ENCODE measurements at places on chromosomes 4 and X. TPM values are rescaled to one million over a fixed set of nuclear protein-coding genes. Genes with fewer than 3 reads are reported as not detected.

DNA sequence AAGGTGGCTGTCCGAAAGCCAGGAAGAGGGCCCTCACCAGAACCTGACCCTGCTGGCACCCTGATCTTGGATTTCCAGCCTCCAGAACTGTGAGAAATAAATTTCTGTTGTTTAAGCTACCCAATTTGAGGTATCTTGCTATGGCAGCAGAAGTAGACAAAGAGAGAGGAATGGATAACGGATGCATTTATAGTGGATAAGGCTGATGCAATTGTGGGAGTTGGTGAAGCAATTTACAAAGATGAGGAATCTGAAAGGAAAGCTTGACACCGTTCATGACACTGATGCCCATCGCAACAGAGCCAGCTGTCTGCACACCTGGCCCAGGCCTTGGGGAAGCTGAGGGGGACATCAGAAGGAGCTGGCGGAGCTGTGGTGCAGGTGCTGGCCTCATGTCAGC, 35.7 kb upstream of the MSL3 start:
- DNase-seq = no peak

The PAGE2 gene
- polyA plus RNA-seq = not detected

GRCh38 chr4:168183717-168184571, 91.6 kb downstream of the ANXA10 start:
- peak; percentile 12 for DNase-seq

The MAGEA12 gene
- polyA plus RNA-seq = not detected

The TMSB15A gene
- 66.0 TPM for polyA plus RNA-seq

DNA sequence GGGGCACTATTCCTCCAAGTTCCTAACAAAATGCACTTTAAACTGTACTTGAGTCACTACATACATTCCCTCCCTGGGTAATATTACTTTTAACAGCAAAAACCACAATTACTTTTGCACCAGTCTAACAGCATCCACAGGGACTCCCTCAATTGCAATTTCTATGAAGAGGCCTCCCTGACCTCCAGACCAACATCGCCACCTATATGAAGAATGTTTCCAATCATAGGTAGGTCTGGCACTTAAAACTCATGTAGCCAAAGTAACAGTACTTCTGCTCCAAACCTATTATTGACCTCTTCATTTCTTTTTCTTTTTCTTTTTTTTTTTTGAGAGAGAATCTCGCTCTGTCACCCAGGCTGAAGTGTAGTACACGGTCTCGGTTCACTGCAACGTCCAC, 15.6 kb downstream of the NR3C2 start:
- no peak for DNase-seq

The SPANXA2 gene
- polyA plus RNA-seq = not detected

DNA sequence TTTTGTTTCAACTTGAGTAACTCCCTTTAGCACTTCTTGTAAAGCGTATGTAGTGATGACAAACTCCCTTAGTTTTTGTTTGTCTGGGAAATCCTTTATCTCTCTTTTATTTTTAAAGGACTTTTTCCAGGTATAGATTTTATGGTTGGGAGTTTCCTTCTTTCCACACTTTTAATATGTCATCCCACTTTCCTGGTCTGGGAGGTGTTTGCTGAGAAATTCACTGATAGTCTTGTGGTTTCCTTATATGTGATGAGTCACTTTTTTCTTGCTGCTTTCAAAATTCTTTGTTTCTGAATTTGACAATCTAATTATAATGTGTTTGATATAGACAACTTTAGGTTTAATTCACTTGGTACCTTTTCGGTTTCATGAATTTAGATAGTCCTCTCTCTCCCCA, 353.9 kb downstream of the GPAT3 start:
- DNase-seq = no peak

DNA sequence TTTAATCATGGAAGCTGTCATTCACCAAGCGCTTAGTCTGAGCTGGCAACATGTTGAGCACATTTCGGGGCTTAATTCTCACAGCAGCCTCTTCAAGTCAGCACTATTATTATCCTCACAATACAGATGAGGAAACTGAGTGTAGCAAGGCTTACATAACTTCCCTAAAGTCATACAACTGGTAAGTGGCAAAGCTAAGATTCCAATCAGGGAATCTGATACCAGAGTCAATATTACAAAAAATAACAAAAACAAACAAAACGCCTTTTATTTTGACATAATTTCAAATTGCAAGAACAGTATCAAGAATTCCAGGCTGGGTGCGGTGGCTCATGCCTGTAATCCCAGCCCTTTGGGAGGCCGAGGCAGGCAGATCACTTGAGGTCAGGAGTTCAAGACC, 120.4 kb upstream of the DUSP21 start:
- no peak for DNase-seq

The SNX25 gene
- 23.6 TPM for polyA plus RNA-seq

DNA sequence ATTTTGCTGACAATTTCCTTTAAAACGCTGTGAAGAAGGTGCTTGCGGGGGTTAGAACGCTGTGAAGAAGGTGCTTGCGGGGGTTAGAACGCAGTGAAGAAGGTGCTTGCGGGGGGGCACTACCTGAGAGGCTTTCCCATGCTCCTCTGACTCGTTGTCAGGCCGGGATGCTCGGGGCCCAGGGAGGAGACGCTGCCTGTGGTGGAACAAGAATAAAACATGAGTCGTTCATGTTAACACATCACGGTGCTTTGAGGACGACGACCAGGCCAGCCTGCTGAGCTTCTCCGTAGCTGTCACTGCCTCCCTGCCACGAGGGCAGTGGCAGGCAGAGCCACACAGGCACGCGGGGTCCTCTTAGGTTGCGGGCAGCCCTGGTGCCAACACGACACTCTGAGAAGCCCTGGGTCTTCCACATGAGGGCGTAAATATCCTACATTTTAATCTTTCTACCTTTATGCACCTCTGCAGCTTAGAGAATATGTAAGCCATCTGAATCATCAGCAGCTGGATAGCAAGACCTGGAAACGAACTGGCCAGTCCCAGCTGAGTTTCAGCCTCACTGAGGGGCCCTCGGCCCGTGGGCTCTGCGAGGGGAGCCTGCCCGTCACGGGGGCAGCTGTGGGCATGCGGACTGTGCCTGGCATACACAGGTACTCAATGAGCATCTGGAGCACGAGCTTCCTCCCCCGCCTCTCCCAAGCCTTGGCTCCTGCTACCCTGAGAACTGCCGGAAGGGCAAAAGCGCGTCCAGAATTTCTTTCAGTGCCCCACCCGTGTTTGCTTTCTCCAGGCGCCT, 47.0 kb downstream of the FGFRL1 start:
- no peak for DNase-seq

The VEGFC gene
- 14.8 TPM for polyA plus RNA-seq

The CCNB3 gene
- 1.2 TPM for polyA plus RNA-seq

The RHOXF1 gene
- polyA plus RNA-seq = 3.5 TPM

DNA sequence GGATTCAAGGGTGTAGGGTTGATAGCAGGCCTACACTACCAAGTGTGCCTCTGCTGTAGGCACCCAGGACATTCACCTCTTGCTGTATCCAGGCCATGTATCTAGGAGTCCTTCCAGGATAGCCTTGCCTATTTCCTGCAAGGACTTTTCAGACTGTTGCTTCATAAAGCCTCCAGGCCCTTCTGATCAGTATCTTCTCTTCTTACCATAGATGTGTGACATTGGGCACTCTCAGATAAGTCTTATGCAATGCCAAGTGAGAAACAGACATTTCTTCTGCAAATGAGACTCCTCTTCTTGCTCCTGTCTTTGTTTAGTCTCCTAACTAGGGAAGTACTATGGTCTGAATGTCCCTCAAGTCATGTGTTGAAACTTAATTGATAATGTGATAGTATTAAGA, 386.8 kb downstream of the ANKRD50 start:
- no peak for DNase-seq

- DNase-seq = no peak
Measured at GRCh38 chr4:26692014-26692726, 108.3 kb downstream of the TBC1D19 start.

DNA sequence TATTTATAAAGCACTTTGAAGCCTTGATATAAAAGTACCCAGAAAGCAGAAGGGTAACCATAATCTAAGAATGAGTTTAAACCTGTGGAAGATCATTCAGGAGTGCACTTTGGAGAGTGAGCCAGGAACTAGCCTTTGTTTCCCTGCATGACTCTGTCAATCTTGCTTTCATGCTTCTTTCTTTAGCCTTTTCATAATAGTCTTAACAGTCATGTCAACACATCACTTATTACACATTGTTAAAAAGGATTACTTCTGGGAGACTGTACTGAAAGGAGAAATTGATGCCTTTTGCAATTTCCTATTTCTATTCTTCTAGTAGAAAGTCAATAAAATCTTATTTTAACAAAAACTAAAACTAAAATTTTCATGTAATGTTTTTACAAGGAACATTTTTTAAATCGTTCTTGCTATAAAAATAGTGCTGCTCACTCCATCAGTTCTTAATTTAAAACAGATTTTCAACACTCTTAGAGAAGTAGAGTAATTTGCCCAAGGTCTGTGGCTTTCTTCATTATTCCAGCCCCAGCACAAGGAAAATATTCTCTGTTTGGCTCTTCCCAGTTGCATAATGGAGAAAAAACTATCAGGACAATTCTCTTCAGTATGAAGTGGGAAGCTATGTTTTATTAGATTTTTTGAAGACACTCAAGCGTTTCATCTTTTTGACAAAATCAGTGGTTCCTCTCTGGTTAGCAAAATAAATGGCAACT, 35.4 kb upstream of the SPP1 start:
- DNase-seq = no peak

The GPR50 gene
- not detected for polyA plus RNA-seq

The ADH1C gene
- 121 TPM for polyA plus RNA-seq

The NLRP2B gene
- 0.05 TPM for polyA plus RNA-seq

DNA sequence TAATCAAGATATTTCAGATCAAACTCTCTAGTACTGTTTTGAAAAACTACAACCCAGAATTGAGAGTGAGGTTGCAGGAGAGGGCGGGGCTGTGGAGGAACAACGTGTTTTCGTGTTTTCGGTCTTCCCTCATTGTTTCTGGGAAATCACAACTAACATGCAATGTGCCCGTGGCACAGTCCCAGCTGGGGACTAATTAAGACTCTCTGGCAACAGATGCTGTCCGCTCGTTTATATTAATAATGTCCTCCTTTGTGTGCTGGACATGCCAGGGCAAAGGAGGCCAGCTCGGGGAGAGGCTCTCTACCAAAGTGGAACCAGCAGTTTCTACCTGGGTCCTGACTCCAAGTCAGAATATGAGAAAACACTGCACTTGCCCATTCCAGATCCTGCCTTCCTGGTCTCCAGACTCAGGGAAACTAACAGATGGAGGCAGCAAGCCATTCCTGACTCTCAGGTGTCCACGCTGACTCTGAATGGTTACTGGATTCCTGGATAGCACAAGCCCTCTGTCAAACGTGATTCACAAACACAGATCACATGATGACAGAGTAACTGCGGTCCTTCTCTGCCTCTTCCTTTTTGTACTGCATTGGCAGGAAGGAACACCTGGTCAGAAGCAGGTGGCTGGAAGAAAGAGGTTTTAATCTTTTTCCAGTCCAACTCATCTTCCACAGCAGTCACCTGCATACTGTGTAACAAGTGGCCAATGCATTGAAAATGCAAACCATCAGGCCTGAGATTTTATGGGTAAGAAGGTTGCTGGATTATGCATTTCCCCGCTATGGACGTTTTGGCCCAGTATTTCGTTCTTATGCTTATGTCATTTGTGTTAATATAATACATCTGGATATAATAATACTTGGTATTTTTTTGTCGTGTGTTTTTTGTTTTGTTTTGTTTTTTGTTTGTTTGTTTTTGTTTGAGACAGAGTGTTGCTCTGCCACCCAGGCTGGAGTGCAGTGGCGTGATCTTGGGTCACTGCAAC, 65.0 kb downstream of the COQ2 start:
- DNase-seq = no peak

The POU4F2 gene
- not detected for polyA plus RNA-seq

- no peak for DNase-seq
Measured at GRCh38 chr4:163537114-163537513, 42.6 kb downstream of the TMA16 start.

GRCh38 chrX:71515038-71515396, 17.9 kb upstream of the OGT start:
- no peak for DNase-seq

The POF1B gene
- polyA plus RNA-seq = 0.93 TPM

GRCh38 chr4:70885174-70885573, 17.0 kb upstream of the MOB1B start:
- no peak for DNase-seq

- DNase-seq = no peak
Measured at GRCh38 chr4:128803783-128804182, 5.7 kb upstream of the JADE1 start.

DNA sequence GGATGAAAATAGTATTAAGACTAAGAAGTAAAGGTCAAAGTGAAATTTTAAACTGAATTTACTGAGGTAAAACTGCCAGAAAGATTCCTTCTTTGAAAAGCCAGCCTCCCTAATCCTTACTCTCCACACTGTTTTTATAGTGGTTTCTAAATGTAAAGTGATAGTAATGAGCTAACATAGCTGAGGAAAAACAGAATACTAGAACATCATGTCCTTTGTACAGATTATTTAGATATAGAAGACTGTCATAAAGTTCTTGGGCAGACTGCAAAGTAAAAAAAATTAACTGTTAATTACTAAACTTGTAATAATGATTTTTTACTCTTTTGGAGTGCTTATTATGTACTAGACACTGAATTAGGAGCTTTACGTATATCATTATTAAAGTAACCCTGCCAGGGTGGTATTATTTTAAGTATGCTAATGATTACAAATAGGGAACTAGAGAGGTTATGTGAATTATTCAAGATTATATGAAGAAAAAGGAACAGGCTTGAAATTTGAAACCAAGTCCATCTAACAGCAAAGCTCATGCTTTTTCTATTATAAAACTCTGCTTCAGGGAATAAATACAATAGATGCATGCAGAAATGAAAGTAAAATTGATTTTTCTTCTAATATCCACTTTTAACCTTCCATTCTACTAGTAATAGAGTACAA, 150.5 kb downstream of the TBCK start:
- no peak for DNase-seq

DNA sequence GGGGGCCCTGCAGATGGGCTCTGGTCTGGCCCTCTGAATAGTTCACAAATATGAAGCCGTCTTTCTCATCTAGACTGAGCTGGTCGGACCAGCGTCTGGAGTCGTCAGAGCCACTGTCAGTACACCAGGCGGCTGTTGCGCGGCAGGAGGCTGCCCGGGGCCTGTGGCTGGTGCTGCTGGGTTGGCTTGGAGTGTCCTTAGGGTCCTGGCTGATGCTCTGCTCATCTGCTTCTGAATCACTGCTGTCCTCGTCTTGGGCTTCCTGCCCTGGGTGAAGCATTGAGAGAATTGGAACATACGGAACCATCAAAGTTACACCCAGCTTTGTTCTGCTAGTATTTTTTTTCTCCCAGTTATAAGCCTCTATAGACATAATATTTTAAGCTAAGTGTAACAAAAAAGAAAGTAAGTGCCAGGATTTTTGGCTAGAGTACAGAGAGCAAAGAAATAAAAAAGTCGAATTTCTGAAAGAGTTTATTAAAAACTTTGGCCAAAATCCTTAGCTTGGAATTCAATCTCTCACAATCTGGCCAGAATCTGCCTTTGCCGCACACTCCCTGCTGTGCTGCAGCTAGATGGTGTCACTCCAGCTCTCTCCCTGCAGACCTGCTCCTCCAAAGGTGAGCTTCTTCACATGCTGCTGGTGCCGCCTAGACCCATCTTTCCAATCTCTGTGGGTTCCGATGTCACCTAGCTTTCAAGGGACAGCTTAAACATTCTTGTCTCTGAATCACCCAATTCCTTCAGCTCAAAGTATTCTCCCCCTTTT, 96.2 kb downstream of the CDS1 start:
- DNase-seq = no peak

All from renal pelvis (tissue), 12 donors.